Tongue (tissue), 3 donors: ENCODE measurements at places on chromosomes 3 and 15.

GRCh38 chr3:125172346-125172745, 40.2 kb downstream of the SLC12A8 start:
- DNase-seq: no peak

DNA sequence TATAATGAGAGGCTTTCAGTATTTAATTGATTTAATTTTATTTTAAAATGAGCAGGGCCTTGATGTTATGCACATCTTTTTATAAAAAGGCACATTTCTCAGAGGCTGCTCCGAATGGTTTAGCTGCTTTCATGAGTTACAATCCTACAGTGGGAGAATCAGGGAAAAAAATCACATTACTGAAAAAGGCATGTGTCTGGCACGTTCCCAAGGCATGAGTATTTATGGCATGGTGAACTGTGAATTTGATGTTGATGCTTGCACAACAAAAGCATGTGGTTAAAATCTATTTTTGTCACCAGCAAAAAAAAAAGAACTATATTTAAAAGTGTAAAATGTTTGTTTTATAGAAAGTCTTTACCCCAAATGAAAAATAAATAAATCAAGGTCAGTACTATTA, 485.2 kb upstream of the ROBO2 start:
- DNase-seq: peak; percentile 64

DNA sequence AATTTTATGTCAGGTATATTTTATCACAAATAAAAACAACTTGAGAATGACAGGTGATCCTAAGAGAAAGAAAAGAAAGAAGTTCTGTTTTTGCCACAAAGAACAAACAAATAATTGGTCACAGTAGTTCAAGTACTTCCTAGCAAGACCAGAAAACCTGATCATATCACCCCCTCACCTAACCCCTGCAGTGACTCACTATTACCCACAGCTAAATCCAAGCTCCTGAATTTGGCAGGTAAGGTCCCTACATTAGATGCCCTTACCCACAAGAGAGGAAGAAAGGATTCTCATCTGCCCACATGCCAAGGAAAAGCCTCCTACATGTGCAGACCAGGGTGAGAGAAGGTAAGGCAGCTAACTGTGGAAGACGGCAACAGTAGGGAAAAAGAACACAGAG, 4.4 kb downstream of the SSUH2 start:
- DNase-seq: no peak

DNA sequence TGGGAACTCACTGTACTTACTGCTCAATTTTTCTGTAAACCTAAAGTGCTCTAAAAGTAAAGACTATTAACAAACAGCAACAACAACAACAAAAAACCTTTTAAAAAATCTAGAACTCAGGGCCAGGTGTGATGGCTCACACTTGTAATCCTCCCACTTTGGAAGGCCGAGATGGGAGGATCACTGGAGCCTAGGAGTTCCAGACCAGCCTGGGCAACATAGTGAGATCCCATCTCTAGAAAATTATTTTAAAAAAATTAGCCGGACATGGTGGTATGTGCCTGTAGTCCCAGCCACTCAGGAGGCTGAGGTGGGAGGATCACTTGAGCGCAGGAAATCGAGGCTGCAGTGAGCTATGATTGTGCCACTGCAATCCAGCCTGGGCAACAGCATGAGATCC, 161.8 kb downstream of the NUP210 start:
- no peak for DNase-seq

- DNase-seq: no peak
These were observed 4.5 kb upstream of the CACNA1D start for GRCh38 chr3:53489787-53490458.

DNA sequence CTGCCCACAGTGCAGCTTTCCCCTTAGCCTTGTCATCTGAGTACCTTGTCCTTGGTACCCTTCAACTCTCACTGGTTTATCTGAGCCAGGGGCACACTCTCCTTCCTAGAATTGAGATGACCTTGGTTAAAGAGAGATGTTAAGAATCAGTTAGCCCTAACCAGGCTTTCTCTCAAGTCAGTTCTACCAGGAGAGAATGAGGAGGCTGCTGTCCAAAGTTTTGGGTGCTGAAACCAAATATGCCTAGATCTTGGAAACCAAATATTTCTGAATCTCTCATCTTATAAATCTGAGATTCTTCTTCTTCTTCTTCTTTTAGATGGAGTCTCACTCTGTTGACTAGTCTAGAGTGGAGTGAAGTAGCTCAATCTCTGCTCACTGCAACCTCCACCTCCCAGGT, 12.0 kb upstream of the CTXND1 start:
- peak; percentile 26 for DNase-seq

DNA sequence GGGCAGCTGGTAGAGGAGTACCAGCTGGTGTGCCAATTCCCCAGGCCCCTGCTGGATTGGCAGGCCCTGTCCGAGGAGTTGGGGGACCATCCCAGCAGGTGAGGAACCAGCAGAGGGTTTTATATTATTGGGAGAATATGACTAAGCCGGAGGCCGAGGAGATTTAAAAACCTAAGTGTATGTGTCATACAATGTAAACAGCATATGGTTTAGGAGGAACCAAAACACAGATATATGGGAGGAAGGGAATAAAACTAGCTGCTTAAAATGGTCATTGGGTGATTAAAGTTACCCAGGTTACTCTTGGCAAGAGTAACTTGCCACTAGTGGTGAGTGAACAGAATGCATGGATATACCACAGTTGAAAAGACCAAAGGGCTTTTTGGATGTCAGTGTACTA, 22.1 kb downstream of the SNRPN start:
- DNase-seq: no peak

DNA sequence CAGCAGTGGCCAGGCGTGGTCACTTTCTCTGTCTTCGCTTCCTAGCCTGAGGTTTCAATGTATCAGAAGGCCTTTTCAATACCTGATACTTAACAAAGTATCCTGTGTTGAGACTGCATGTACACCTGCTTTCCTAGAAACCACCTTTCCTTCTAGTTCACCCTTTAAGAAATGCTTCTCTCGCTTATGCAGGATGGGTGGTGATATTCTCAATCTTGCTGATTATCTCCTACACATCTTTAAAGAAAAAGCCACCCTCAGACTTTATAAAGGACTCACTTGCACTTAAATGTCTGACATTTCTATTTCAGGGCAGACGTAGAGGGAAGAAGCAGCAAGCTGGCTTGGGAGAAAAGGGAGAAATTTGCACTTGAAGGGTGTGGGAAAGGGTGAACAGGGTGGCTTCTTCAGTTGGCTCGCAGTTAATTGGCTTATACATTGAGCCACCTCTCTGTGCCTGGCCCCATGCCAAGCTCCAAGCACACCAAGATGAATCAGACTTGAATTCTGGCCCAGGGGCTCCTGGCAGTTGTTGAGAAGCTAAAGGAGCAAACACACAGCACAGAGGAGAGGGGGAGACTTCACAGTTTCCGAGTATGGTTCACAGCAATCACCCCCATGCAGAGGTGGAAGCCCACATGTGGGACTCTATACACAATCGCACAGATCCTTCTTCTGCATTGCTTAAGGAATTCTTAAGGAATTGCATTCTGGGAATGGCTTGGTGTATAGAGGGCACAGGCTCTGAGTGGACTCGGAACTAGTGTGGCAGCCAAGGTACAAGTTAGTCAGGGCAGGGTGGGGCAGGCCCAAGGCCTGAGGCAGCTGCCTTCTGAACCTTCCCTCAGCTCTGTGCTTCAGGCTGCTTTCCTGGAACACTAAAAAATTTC, 1.3 kb downstream of the ARL6IP5 start:
- DNase-seq: peak; percentile 94

GRCh38 chr3:49725906-49726681, 2.3 kb upstream of the GMPPB start:
- no peak for DNase-seq

DNA sequence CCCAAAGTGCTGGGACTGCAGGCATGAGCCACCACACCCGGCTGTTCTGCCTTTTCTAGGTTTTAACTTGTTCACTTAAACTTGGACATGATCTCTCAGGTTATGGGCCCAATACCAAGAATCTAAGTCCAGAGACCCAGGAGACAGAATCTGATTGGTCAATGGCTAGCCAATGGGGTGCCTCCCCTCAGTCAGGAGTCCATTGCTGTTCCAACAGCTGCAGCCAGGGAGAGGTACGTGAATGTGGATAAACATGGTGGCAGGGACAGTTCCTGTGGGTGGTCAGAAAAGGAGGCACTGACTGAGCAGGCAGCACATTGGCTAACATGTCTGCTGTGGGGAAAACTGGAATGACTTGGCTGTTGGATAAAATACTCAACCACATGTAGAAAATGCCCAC, 140.3 kb downstream of the RPLP1 start:
- no peak for DNase-seq

- DNase-seq: no peak
These were observed 19.9 kb downstream of the ZNF710 start for GRCh38 chr15:90020936-90021507.

- DNase-seq: no peak
These were observed 81.6 kb downstream of the PLXNA1 start for GRCh38 chr3:127064391-127065137.

- peak; percentile 100 for DNase-seq
These were observed at the start of gene MLH1 for GRCh38 chr3:36993326-36994283. MLH1 (plus strand) TSS chr3:36993518; CDS start chr3:36993548, 30 bp downstream.

GRCh38 chr3:196778755-196779154, 39.1 kb downstream of the PAK2 start:
- no peak for DNase-seq

- peak; percentile 5 for DNase-seq
These were observed 598.4 kb downstream of the FGF12 start for GRCh38 chr3:192128922-192129321.
